ENCODE measurements at places on chromosomes 2 and 18.

DNA sequence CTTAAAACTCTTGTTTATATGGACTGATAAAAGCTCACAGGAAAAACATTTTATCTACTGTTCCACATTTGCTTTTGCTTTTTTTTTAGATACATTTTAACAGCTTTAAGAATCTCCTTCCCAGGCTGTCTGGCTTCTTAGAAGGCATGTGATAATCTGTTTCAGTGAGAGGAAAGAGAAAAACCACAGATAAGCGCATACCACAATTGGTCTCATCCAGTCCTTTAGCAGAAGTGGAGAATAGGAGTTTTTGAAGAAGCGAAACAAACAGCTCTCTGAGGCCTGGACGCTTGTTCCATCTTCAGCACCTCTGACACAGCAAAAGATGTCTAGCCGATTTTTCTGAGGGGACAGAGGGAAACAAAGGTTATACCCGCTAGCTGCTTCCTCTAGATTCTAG lies 37.6 kb downstream of the RMC1 start:
- peak; percentile 88 for DNase-seq

DNA sequence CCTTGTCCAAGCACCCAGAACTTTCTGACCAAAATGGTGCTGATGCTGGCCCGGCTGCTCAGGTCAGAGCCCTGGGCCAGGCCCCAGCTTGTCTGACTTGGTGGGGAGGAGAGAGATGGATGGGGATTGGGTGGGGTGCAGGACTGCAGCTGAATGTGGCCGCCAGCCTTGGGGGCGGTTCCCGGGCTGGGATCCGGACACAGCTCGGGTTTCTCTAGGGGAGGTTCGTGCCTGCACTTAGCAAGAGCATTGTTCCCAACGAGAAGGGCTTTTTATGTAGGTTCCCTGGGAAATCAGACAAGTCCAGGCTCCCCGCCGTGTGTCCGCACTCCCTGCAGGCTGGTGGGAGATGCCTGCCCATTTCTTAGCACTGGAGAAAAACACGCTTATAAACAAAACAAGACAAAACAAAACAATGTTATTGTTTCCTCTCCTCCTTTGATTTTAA lies 50.5 kb upstream of the HS6ST1 start:
- no peak for DNase-seq

DNA sequence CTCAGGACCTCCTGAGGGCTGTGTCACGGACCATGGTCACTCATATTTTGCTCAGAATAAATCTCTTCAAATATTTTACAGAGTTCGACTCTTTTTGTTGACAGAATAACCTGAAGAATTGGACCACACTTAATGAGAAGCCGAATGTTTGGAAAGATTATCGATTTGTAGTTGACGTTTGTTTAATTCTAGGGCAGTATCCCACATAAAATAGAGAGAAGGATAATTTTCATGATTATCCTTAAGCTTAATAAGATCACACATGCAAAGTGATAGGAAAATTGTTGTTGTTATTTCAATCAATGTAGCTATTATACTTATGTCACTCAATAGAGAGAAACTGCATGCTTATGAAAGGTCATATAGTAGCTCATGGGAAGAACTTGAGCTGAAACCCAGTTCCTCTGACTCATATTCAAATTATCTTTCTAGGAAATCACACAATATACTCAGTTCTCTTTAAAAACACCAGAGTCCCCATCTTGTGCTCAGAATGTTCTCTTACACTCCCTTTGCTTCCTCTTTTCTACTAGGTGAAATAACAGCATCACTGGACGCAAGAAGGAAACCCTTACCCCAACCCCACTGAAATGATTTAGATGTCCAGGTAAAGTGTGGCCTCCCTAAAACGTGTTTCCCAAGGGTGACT lies 982.1 kb downstream of the TSN start:
- peak; percentile 49 for DNase-seq

DNA sequence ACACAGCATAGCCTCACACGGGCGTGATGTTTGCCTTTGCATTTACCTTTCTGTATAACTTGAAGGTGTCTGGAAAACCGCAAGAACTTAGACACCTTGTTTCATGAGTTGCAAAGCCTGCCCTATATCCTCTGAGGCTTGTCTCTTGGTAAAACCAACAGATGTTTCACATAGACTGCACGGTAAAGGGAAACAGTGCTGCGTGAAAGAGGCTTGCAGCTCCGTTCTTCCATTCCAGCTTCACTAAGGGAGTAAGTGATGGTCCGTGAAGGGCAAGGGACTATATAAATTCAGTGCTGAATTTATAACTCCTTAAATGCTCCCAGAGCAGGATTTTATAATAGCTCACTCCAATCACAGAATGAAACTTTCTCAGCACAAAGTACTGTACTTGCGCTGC lies 360.5 kb downstream of the SOX11 start:
- DNase-seq: no peak

DNA sequence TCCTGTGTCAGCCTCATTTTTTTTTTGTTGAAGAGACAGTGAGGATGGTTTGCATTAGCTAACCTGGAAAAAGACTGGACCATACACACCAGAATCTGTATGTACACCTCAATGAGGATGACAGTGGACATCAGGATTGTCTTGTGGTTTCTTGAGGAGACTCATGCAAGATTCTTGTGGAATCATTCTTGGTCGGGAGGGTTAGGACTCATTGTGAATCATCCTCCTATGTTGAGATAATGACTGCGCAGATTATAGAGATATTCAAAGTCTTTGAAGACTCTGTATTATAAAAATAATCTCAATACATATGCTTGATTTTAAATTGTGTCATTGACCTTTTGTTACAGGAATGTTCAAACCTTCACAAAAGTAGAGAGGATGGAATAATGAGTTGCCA lies 49.1 kb upstream of the DOCK10 start:
- no peak for DNase-seq

- no peak for DNase-seq
Observed at GRCh38 chr2:208142240-208142924, 3.6 kb downstream of the CRYGB start.

- no peak for DNase-seq
Observed at GRCh38 chr2:201781557-201782051, 871 bp upstream of the ALS2 start.

GRCh38 chr2:189797902-189798301 lies 13.7 kb downstream of the PMS1 start:
- DNase-seq: no peak

GRCh38 chr2:239815671-239816070 lies 209.5 kb downstream of the NDUFA10 start:
- DNase-seq: no peak

GRCh38 chr2:177229442-177230242 lies 17.0 kb downstream of the HNRNPA3 start:
- DNase-seq: no peak

DNA sequence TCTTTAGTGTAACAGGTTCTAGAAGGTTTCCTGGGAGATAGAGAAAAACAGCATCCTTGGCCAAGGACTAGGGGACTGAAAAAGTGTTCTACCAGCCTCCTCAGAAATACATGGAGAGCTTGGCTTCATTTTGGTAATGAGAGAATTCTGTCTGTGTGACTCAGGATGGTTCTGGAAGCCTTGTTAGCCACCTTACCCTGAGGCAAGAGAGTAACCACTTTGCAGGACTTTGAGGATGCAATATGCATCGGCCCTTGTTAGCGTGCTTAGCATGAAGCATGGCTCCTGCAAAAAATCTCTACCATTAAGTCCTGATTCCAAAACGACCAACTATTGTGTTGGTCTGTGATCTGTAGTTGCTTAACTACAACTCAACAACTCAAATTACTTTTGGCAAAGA lies 79.8 kb downstream of the C1QL2 start:
- DNase-seq: no peak

GRCh38 chr2:174561972-174562370 lies 35.6 kb downstream of the WIPF1 start:
- no peak for DNase-seq

GRCh38 chr2:71001981-71002570 lies 7.4 kb upstream of the TEX261 start:
- DNase-seq: no peak

GRCh38 chr2:99660616-99661406 lies 171.0 kb upstream of the REV1 start:
- peak; percentile 59 for DNase-seq

DNA sequence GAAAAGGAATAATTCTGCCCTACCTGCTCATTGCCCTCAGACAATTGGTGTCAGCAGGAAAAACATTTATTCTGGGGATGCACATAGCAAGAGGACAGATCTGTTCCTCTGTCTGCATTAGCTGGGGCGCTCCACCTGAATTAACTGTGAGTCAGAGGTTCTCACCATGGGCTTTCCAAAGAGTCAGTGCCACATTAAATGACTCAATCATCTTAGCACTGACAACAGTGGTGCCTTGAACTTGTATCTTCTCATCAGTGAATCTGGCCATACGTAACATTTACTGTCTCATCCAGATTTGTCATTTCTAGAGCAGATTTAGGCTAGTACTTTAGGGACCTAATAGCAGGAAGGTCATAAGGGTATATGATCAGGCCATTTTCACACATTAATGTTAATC lies 358.1 kb upstream of the CRIM1 start:
- no peak for DNase-seq

DNA sequence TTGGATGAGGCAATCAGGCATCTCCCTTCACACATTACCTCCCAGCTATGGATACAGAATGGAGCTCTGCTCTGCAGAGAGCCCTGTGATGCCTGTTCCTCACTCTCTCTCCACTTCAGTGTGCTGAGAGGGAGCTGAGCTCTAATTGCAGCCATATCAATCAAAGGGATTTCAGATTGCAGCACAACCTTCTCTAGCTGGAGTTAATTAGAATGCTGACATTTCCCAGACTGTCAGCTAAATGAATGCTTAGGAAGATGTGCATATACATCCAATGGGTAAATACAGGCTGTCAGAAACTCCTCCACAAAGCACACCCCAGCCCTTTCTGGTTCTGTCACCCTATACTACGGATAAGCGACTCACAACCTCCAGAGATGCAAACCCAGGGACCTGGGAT lies 402.6 kb downstream of the EIPR1 start:
- DNase-seq: no peak

- DNase-seq: no peak
Observed at GRCh38 chr18:31973929-31974546, 31.1 kb upstream of the TRAPPC8 start.

DNA sequence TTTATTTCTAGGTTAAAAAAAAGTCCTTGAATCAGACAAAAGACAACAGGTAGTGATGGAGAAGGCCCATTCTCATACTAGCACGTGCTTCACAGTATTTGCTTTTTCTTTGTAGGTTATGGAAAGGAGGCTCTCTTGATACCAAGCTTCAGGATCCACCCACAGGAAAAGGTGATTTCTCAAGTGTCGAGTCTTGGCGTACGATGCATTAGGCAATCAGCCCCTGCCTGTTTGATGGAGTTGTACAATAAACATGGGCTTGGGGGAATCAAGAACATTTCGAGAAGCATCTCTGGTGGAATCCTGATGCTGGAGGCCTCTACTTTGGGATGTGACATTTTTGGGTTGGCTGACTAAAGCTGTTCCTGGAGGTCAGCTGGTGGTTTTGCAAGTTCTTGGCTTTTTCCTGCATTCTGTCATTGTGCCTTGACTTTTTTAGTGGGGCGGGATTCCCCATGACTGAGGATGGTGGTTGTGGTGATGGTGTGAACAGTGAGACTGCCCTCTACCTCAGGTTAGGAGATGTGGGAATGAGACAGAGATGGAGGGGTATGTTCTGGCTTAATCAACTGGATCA lies 231.5 kb upstream of the SPRED2 start:
- no peak for DNase-seq

DNA sequence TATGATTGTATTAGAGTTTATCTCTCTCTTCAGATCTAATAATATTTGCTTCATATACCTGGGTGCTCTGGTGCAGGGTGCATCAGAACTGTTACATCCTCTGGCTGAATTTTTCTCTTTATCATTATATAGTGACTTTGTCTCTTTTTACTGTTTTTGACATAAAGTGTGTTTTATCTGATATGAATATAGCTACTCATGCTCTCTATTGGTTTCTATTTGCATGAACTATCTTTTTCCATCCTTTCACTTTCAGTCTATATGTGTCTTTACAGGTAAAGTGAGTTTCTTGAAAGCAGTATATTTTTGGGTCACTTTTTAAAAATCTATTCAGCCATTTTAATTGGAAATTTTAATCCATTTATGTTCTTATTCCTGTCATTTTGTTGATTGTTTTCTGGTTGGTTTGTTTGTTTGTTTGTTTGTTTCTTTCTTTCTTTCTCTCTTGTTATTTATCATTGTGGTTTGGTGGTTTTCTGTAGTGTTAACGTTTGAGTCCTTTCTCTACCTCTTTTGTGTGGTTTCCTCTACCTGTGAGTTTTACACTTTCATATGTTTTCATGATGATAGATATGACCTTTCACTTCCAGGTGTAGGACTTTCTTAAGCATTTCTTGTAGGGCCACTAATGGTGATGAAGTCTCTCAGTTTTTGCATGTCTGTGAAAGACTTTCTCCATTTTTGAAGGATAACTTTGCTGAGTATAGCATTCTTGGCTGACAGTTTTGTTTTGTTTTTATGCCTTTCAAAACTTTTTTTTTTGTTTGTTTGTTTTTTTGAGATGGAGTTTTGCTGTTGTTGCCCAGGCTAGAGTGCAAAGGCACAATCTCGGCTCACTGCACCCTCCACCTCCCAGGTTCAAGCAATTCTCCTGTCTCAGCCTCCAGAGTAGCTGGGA lies 54.9 kb downstream of the CCNT2 start:
- no peak for DNase-seq

DNA sequence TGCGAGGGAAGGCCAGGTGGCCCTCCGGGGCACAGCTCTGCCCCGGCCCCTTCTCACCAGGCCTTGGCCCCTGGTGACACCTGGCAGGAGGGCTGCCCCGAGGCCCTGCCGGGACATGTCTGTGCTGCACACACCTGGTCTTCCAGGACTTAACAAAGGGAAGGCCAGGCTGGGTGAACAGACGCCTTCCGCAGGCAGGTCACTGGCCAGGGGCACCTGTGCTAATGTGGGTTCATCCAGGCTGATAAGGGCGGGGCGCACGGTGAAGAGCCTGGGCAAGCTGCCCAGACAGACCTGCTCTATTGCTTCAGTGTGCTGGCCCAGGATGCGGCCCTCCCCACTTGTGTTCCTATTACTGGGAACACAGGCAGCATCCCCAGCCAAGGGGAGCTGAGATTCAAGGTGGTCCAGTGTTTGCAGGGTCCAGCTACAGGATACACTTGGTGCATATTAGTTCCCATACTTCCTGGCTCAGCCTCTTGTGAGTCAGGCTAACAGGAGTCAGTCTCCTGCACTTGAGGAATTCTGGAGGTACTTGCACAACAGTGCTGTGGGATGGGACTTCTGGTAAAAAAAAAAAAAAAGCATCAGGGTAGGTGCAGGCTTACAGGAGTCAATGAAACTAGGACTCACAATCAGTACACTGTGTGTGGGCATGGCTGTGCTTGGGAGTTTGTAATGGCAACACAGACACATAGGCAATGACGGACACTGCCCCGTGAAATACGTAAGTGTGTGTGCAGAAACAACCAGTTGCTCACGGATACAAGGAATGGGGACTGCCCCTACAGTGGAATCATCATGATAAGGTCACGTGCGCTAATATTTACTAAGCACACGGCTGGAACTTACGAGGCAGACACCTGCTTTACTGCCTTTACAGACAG lies 261.4 kb downstream of the TWIST2 start:
- no peak for DNase-seq

DNA sequence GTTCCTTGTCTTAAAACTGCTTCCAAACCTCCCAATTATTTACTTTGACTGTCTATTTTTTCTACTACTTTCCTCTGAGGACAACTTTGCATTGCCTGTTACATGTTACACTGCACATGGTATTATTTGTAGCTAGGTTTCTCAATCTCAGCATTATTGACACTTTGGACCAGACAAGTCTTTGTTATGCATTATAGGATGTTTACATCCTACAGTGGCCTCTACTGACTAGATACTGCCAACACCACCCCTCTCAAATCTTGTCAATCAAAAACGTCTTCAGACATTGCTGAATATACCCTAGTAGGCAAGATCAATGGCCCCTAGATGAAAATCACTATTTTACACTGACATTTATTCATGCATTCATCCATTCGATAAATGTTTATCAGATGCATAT lies 129.6 kb upstream of the DNAJC10 start:
- DNase-seq: no peak

All from inflammatory macrophage (primary cell).